ENCODE measurements at places on chromosomes 6 and 20. TPM values are rescaled to one million over a fixed set of nuclear protein-coding genes. Genes with fewer than 3 reads are reported as not detected.

DNA sequence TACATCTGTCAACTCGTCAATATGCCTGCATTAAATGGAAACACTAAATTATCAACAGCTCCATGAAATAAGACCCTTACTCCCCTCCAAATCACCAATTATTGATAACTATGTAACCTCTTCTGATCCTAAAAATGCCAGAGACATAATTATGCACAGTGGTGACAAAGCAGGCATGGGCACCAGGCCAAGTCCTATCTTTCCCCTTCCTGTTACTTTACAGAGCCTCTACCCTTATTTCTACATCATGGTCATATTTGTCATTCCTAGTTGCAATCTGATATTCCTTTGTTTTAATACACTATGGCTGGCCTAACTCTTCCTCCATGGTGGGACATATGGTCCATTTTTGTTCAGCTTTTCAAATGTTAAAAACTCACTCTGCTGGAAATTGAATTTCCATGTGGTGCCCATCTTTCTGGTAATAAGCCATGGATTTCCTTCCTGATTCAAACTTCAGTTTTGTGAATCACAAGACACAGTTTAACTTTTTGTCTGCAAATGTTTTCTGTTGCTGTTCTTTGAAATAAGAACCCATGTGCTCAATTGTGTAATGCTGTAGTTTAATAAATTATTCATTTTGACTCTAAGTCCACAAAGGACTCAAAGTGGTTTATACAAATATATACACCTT lies 41.8 kb upstream of the ARFGEF2 start:
- DNase-seq: no peak

DNA sequence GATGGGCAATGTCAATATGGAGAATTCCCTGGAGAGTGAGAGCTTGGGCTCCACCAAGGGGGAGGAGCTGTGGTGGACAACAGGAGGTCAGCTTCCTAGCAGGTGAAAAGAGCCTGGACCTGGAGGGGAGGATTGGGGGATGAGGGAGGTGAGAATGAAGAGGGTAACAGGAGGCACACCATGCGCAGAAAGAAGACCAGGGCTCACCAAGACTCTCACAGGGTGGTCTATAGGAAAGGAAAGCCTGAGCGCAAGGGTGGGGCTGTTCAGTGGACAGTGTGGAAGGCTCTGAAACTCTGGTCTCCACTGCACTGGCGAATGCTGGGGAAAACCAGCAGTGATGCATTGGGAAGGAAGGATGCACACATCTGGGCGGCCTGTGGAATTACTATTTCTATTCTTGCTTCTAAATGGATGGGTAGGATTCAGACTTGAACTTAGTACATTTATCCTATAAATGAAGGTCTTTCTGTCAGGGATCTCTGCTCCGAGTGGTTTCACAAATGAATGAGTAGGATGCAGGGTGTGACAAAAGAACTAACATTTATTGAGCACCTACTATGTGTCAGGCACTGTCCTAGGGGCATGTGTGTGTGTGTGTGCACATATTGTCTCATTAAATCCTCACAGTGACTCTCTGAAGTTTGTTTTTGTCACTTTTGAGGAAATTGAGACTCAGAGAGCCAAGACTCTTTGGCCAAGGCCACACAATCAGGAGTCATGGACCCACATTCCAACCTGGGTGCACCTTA lies 152.7 kb downstream of the CD83 start:
- DNase-seq: no peak

TRIM40 gene
- not detected for total RNA-seq

CRISP3 gene
- total RNA-seq: not detected

CLIC5 gene
- total RNA-seq: 0.05 TPM

APCDD1L gene
- total RNA-seq: 0.34 TPM

RAET1E gene
- total RNA-seq: not detected
